Right cardiac atrium (tissue), 5 donors: ENCODE measurements at places on chromosomes 2 and 18. TPM values are rescaled to one million over a fixed set of nuclear protein-coding genes. Genes with fewer than 3 reads are reported as not detected.

Gene KLHL14
- not detected for total RNA-seq

Gene SAG
- total RNA-seq: not detected

Gene BARD1
- 15.4 TPM for total RNA-seq

Gene TXNDC2
- total RNA-seq: not detected

Gene UGT1A8
- total RNA-seq: not detected

Gene MYL1
- 0.57 TPM for total RNA-seq

Gene L3MBTL4
- total RNA-seq: 27.3 TPM

Gene IRS1
- total RNA-seq: 15.2 TPM

Gene MROH2A
- total RNA-seq: not detected

Gene TUBA3D
- total RNA-seq: 7.7 TPM

- DNase-seq: peak; percentile 12
Measured at GRCh38 chr2:144703852-144704708, 184.2 kb upstream of the ZEB2 start.

DNA sequence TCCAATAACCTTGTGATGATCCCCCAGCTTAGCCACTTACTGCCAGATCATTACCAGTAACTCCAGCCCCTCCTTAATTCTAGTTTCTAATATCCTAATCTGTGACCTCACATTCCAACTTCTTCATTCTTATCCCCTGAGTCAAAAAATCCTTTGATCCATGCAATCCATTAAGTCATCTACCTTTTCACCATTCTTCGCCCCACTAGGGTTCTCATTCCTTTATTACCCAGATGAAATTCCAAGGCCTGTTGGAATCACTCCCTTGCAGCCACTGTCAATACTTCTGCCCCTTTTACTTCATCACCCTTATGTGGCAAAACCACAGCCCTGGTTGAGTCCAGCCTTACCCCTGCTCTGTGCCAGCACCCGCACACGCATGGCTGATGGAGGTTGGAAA lies 20.3 kb upstream of the IL36G start:
- no peak for DNase-seq

GRCh38 chr2:166957686-166958085 lies 69.4 kb downstream of the XIRP2 start:
- no peak for DNase-seq

GRCh38 chr18:43277164-43277600 lies at the start of gene SYT4:
Gene SYT4 (minus strand): TSS chr18:43277490. CDS start chr18:43277281, 209 bp downstream.
- DNase-seq: peak; percentile 60

DNA sequence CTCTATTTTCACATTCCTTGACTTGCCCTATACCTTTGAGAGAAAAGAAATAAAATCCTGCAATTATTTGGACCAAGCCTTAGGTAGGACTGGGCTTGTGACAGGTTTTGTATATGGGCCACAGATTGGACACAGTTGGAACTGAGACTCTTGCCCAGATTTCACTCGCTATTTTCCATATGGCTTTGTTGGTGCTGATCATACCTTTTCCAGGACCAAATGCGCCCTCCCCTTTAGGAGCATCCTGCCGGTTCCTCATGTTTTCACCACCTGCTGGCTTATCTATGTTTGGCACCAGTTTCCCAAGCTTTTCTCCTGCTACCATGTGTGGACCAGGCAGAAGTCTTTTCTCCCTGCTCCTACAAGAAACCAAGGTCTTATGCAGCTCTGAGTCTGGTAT lies 494.9 kb downstream of the EPHA4 start:
- no peak for DNase-seq

DNA sequence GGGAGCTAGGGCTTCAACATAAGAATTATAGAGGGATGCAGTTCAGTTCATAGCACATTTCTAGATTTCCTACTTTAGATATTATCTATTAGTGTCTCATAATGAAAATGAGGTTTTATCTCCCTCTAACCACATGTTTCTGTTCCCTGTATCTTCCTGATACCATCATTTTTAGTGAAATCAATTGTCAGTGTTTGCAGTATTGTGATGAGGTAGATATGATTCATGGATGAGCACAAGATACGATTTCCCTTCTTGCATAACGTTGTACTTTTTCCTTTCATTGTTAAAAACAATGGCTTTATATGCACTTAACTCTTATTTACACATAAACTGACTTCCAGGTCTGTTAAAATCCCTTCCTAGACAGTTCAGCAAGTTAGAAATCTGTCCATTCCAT lies 211.4 kb downstream of the ZBTB7C start:
- no peak for DNase-seq

DNA sequence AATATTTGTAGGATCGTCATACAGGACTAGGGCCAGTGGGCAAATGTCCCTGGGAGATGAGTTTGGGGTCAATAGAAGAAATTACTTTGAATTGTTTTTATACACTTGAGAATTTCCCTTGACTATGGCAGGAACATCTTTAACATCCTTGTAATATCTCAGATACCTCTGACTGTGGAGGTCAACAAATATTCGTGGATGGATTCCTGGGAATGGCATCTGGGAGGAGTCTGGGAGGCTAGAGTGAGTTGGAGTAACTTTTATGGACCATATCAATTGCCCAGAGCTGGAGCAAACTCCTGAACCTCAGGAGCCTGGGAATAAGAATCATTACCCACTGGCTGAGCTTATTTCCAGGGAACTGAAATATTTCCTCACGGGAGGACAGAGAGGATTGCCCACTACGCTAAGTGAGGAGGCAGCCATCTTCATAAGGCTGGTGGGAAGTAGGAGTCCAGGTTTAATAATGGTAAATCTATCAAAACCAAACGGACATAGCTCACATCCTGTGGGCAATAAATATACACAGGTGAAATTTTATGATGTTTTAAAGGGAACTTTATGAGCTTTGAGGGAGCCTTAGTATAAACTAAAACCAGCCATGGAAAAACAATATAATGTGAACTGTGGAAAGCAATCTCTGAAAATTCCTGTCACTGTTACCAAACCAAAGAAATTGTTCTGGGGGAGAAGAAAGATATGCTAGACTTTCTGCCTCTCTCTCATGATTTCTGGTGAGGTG lies 44.4 kb upstream of the LCLAT1 start:
- DNase-seq: no peak

DNA sequence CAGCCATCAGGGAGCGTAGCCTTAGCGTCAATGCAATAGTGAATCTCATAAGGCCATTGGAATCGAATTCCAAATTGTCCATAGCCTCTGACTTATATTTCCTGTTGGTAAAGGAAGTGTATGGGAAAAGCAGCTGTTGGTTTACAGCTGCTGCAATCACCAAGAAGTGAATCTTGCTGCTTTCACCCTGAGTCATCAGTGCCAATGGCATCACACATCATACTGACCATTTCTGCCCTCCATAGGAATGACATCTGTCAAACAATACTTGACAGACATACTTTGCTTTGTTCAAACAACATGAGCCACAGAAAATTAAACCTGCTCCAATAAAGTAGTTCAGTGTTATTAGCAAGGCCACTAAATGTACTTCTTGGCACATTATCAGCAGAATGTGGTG lies 111.2 kb upstream of the KLHL29 start:
- no peak for DNase-seq

DNA sequence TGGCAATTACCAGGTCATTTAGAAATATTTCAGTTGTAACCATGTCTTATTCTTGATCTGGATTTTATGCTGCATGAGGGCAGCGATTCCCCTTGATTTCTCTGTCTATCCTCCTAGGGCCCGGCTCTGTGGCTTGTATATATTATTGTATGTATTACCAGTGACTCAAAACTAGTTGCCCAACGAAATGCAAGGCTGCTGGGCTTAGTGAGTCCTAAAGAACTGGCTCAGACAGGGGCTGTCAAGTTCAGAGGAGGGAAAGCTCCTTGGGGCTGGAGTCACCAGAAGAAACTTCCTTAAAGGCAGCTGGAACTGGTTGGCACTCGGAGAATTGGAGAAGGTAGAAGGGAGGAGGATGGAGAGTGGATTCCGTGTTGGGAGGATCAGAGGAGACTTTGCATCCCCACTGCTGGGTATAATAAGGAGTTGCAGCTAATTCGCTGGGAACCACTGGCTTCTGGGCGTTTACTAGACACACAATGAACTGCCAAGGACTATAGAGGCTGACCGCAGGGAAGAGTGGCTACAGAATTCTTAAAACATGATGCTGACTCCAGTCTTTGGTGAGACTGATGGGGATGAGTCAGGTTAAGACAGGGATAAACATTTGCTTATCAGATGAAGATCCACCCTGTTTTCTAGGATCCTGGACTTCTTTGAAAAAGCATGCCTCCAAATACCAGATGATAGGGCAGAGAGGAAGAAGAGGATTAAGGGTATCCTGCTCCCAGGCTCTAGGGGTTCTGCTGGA lies 104.3 kb downstream of the PRKCE start:
- DNase-seq: no peak

DNA sequence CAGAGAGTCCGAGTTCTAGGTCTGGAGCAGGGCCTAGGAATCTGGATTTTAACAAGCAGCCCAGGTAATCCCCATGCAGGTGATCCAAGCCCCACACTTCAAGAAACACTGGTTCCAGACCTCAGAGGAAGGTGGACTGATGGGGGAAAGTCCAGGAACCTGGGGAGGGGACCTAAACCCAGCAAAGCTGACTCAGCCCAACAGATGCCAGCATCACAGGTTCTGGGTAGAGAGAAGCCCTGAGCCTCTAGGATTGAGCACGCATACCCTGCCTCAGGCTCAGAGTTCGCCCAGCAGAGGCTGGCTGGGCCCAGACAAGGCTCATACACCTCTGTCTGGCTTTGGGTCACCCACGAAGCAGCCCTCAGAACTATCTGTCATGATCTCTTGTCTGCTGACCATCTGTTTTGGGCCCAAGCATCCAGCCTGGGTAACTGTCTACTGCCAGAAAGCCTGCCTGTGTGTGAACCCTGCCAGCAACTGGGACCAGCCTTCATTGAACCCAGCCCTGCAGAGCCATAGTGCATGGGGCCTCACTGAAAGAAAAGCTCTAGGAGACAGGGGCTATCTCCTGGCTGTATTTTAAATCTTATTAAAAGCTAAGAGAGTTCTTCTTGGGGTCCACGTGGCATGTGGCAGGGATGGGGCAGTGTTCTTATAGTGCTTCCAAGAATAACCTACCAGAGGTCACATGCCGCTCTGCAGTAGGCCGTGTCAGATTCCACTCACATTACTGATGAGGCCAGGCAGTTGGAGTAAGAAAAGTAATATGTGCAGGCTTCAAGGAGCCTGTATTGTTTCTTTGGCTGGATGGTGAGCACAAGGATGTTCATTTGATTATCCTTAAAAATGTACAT lies 7.4 kb downstream of the TMEM127 start:
- DNase-seq: no peak

DNA sequence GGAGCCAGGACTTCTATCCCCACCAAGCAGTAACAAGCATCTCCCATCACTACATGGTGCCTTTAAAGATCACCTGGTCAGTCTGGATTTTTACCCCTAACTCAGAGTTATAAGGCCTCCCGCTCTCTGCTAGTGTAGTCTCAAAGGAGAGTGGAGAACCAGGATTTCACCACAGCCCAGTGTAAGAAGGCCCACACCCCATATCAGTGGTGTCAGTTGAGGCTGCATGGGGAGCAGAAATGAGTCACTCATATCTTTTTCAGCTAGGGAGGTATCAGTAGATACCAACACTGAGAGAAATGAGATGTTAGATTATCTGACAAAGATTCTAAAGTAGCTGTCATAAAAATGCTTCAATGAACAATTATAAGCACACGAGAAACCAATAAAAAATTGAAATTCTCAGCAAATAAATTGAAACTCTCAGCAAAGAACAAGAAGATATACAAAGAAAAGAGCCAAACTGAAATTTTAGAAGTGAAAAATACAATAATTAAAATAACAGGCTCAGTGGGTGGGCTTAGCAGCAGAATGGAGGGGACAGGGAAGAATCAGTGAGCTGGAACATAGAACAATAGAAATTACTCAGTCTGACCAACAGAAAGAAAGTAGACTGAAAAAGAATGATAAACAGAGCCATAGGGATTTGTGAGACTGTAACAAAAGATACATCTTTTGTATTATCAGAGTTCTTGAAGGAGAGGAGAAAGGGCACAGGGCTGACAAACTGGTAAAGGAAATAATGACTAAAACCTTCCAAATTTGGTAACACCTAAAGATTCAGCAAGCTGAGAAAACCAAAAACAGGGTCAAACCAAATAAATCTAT lies 257.7 kb downstream of the ANAPC1 start:
- no peak for DNase-seq

DNA sequence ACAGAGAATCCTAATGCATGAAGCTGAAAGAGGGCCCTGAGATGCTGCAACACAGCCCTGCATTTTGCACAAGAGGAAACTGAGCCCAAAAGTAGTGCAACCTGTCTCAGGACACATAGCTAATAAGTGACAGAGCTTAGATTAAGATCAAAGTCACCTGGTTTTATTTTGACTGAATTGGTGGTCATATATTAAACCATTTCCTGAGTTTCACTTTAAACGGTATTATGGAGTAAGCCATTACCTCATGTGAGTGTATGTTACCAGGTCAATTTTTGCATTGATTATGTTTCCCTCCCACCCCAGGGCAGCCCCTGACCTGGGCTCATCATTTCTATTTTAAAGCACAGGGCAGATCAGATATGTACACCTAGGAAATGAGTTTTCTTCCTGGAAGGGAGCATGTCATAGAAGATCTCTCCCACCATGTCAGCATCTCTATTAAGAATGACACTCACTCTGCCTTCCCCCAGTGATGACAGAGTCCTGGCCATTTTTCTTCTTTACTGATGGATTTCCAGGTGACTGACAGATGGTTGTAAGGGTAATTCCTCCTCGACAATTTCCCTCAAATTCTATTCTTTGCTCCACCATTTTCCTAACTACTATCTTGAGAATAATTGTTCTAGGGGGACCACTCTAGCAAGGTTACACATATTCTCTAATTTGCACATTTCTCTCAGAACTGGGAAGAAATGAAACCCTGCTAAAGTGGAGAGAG lies 441.3 kb upstream of the SLC14A2 start:
- no peak for DNase-seq

GRCh38 chr2:85999061-85999831 lies 106.4 kb downstream of the POLR1A start:
- peak; percentile 65 for DNase-seq

GRCh38 chr2:224094413-224094812 lies 55.3 kb upstream of the SERPINE2 start:
- no peak for DNase-seq

- DNase-seq: no peak
Measured at GRCh38 chr18:68275616-68276015, 439.3 kb downstream of the TMX3 start.

DNA sequence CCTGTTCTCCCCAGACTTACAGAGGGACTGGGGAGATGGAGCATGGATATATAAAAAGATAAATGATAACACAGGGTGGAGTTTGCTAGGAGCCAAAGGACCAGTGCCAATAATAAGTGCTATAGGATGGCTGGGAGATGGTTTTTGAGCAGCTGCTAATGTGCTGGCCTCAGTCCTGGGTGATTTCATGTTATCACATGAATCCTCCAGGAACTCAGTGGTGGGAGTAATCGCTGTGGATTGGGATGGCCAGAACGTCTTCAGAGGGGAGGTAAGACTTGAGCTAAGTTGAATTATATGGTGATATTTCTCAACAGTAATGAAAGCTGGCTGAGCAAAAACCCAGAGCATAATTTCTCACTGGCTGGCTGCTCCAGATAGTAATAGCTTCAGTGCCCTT lies 441.4 kb downstream of the SLC4A3 start:
- no peak for DNase-seq

- DNase-seq: no peak
Measured at GRCh38 chr18:76376668-76377358, 118.2 kb downstream of the ZNF516 start.
